ENCODE measurements at places on chromosomes 4 and X.
A peak's percentile ranks its signal among the peaks of the same experiment; 100 is the strongest.

DNA sequence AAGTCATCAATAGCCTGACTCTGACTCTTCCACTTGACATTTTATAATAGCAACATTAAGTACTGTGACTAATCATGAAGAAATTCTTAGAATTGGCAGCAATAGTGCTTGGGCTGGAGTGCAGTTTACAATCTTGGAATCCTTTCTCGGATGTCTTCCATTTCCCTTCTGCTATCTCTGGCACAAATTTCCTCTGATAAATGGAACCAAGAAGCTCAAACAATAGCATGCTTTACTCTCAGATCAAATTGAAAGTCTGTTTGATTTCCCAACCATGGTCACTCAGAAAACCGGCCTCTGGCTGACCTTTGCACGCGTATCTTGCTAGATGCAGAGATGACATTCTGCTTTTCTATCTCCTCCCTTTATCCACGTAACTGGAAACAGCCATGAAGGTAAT lies 99.0 kb upstream of the SPANXC start:
- no peak for DNase-seq

GRCh38 chrX:105821471-105822121 lies 743 bp upstream of the NRK start:
- DNase-seq, result no peak

DNA sequence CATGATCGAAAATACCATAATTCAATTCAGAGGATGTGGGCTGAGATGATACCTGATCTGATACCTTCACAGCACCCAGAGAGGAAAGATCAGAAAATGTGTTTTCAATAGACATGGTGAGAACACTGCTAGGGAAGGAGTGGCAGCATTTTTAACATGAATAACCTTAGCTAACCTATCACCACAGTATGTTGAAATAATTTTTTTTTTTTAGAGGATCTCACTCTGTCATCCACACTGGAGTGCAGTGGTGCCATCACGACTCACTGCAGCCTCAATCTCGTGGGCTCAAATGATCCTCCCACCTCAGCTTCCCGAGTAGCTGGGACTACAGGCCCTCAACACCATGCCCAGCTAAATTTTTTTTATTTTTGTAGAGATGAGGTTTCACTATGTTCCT lies 90.5 kb upstream of the RAPGEF2 start:
- no peak for DNase-seq

DNA sequence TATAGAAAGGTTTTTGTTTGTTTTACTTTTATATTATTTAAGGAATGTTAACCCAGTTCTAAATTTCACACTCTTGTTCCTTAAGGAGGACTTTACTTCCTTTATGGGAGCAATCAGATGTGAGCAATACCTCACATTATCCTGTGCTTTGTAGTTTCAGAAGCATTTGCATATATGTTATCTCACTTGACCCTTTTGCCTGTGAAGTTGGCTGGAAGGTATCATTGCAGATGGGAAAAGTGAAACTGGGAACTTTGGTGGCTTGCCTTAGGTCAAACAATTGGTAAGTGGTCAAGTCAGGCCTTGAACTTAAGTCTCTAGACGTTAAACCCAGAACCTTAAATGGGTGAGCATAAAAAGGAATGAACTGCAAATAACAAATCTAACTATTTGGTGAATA lies 90.6 kb downstream of the AREG start:
- DNase-seq, result no peak

DNA sequence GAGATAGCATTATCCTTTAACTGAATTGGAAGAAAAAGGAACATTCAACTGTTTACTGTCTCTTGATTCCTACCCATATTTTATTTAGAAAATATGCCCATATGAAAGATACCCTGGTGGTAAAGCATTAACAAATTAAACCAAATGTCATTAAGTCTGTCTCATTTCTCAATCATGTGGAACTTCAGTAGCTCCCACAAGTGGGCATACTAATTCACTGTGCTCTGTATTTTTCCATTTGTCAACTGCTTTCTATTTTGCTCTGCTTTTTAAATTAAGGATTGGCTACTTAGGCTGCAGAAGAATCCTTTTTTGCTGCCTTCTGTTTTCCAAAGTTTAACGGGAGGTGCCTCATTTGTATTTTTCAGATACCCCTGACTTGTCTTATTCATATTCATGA lies 77.2 kb downstream of the DDIT4L start:
- DNase-seq, result no peak

- DNase-seq, result peak; percentile 48
These were observed 55.7 kb downstream of the PPP2R2C start for GRCh38 chr4:6416518-6417286.

GRCh38 chr4:147019091-147019490 lies 73.4 kb upstream of the TTC29 start:
- peak; percentile 54 for DNase-seq
